T-helper 2 cell (primary cell): ENCODE measurements at places on chromosomes 11 and 22.
A peak's percentile ranks its signal among the peaks of the same experiment; 100 is the strongest.

DNA sequence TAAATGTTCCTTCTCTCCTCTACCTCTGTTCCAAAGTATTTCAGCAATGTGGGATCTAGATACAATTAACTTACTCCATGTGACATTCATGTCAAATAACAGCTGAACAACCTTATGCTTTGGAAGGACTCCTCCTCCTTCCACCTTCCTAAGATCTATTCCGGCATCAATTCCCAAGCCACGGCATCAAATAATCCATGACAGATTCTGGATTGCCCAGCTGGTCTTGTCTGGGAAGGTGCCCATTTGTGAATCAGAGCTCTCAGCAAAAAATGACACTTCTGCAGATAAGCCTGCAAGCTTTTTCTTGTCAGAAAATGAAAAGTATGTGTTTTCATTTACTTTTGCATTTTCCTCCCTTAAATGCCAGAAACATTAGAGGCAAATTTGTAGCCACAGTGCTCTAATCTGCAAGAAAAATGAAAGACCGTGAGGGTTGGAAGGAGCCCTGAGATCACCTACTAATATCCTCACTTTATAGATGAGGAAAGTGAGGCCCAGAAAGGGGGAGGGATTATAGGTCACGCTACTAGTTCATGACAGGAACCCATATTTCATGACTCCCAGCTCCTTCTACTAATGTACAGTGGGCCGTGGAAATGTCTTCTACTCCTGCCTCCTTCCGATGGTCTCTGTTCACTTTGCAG, 124.0 kb downstream of the ME3 start:
- DNase-seq, result no peak

DNA sequence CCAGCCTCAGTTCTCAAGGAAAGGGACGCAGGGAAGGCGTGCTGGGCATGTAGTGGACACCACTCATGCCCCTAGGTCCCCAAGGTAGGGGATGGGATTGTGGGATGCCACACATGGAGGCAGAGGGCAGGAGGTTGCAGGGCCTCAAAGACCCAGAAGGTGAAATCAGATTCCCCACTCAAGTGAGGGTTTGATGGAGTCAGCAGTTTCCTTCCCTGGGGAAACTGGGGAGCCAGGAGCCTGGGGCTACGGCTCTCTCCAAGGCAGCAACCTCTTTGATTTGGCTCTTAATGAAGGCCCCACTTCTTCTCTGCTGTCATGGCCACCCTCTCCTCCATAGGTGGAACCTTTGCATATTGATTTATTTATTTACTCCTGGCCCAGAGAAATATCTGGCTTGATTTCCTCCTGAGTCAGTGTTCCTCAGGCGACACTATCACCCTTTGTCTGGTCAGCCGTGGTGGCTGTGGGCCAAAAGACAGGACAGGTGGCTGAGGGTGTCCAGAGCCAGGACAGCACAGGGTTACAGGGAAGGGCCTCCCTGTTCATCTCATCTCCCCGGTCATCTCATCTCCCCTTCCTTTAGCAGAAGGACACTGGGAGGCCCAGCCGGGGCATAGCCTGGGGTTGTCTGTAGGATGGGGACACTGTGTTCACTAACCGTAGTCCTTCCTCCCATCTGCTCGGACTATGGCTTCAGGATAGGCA, 9.6 kb downstream of the GNAZ start:
- no peak for DNase-seq

- DNase-seq, result no peak
Observed at GRCh38 chr11:63978551-63979239, 4.3 kb downstream of the COX8A start.

- no peak for DNase-seq
Observed at GRCh38 chr11:75949023-75949672, 134.1 kb downstream of the UVRAG start.

GRCh38 chr11:44608991-44609782, 43.7 kb downstream of the CD82 start:
- peak; percentile 77 for DNase-seq

DNA sequence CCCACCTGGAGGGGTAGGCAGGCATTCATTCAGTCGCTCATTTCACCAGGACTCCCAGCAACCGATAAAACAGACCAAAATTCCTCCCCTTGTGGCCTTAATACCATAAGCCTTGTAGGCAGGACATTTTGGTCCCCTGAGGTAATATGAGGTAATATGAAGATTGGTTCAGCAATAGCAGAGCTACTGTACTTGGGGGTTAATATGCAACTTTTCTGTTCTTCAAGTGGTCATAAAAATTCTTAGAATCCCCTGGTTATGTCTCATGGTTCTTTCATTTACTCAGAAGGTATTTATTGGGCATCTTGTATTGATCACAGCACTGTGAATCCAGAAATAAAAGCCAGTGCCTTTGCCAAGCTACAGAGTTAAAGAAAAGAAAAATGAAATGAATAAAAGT, 29.8 kb downstream of the SHISA8 start:
- no peak for DNase-seq

DNA sequence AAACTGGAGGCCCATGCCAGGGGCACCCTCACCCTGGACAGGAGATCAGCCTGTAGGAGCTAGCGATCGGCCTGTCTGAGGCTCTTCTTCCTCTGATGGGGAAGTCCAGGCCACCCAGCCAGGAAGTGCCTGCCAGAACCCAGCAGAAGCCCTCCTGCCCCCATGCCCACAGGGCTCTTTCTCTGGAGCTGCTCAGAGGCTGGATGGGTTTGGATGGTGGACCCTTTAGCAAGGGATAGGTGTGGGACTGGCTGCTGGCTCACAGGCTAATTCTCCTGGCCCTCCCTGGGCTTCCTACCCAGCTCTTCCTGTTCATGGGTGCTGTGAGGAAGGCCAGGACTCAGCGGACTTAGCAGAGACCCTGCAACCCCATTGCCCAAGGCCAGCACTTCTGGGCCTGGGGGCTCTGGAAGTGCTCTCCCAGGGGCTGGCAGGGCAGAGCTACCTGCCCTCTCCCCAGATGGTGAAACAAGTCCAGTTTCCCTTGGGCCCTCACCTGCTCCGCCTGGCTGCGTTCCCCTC, 7.6 kb downstream of the FXYD2 start:
- no peak for DNase-seq

GRCh38 chr11:56889986-56890385, 98.7 kb upstream of the OR5AK2 start:
- no peak for DNase-seq

GRCh38 chr22:25359601-25360261, 140.3 kb downstream of the CRYBB2 start:
- DNase-seq, result no peak

DNA sequence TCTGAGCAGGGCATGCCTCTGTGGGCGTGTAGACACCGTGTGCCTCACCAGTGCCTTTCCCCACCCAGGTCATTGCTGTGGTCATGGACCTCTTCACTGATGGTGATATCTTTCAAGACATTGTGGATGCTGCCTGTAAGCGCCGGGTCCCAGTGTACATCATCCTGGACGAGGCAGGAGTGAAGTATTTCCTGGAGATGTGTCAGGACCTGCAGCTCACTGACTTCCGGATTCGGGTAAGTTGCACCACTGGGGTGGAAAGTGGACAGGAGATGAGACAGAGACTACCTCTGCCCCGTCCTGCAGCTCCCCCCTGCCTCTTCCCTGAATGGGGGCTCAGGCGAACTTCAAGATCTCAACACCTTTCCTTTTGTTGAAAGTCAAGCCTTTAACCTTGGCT, 24.3 kb downstream of the FAM83F start:
- DNase-seq, result no peak

DNA sequence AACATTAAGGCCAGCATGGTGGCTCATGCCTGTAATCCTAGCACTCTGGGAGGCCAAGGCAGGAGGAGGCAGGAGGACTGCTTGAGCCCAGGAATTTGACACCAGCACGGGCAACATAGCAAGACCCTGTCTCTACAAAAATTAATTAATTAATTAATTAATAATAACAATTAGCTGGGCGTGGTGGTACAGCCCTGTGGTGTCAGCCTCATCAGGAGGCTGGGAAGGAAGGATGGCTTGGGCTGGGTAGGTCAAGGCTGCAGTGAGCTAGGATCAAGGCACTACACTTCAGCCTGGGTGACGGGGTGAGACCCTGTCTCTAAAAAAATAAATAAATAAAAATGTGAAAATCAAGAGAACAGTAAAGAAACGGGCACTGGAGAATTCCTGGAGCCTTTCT, 1.4 kb downstream of the ARFGAP3 start:
- no peak for DNase-seq

- DNase-seq, result no peak
Observed at GRCh38 chr11:24828938-24829605, 332.2 kb downstream of the LUZP2 start.

DNA sequence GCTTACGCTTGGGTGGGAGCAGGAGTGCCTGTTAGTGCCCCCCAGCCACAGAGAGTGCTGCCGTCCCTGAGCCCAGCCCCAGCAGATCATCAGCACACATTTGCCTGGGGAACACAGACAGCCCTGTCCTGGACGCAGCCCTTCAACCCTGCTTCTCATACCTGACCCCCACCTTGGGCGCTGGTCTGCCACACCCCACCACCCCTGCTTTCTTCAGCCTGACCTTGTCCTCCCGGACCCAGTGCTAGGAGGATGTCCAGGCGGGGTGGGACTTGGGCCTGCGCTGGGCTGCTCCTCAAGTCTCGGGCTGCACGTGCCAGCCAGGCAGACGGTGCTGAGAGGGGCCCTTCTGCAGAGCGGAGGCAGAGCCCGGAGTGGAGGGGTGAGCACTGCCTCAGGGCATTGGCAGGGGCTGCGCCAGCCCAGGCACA, 119.2 kb downstream of the KCNQ1OT1 start:
- no peak for DNase-seq

GRCh38 chr22:42350373-42350772, 79.9 kb upstream of the TCF20 start:
- DNase-seq, result no peak

DNA sequence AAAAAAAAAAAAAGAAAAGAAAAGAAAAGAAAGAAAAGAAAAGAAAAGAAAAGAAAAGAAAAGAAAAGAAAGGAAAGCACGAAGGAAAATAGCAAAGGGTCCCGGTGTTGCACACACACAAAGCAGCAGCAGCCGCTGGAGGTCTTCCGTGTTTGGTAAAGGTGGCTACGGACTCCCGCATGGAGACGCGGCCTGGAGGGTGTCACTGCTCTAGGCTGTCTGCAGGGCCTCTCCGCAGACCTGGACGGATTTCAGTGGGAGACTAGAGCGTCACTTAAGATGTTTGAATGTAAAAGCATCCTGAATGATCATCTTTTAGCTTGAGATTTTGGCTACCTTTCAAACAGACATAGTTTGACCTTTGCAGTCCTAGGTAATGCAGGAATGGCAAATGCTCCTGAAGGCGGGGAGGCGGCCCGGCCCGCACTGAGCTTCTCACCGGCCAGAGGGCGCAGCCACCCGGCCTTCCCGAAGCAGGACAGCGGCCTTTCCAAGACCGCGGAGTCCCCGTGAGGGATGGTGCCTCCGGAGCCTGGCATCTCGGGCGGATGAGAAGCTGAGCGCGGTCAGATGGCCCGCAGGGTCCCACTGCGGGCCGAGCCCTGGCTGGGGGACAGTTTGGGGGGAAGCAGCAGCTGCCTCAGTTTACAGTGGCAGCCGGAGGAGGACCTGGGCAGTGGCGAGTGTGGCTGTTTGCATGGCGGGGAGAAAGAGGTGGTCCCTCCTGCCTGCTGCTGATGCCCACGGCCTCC, 18.5 kb downstream of the KRTAP5-5 start:
- no peak for DNase-seq

DNA sequence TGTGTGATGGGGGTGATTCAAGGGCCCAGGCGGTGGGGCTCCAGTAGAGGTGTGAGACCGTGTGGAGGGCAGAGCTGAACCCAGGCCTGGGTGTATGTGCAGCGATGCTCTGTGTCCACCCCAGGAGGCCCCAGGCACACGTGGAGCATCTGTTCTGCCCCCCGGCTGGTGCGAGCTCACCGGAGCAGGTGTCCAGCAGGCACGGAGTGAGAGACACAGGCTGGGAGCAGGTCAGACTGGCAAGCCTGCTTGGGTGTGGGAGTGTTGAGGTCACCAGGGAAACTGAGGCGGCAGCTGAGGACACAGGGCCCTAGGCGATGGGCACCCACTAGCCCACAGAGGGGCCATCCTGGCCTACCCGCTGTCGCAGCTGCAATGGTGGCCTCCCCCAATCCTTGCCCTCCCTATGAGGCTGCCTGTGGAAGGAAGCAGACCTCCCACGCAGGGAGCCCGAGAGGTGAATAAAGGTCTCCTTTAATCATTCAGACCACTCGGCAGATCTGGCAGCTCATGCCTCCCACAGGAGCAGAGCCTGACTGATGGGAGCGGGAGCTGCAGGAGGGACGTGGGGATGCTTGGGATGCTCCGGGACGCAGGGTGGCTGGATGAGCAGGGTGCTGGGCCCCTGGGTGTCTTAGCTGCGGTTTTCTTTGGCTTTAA, 1165.1 kb downstream of the BRD1 start:
- DNase-seq, result no peak

GRCh38 chr11:125305345-125305744, 140.8 kb downstream of the PKNOX2 start:
- no peak for DNase-seq

DNA sequence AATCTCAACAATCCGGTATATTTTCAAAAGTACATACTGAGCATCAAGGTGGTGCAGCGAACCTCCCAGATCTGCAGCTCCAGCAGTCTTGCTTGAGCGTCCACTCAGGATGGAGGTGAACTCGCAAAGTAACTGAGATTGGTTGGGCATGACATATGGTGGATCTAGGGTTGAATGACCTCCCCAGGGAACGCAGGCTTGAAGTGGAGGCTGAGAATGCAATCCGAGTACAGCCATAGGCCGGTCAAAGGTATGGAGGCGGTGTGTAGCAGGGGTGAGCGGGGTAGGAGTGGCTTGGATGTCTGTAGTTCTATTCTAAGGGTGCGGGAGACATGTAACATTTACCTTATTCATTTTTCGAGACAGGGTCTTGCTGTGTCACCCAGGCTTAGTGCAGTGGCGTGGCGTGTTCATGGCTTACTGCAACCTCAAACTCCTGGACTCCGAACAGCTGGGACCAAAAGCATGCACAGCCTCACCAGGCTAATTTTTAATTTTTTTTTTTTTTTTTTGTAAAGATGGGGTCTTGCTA, 631 bp upstream of the C22orf39 start:
- no peak for DNase-seq

DNA sequence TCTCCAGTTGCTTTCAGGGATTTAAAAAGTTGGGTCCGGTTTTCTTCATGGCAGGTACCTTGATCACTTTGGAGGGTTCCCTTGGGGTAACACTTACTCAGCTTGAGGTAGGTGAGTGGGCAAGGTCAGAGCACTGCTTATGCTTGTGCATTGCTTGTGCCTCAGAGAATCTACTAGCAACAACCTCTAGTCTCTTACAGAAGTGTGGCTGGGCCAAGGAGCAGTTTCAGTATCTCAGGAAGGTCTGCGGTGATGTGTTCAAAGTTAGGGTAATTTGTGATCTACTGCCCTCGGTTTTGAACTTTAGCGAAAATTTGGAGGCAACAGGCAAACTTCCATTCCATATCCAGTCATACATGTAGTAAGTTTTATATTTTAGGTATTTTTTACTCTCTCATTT, 62.8 kb downstream of the NCAM1 start:
- DNase-seq, result no peak

- DNase-seq, result no peak
Observed at GRCh38 chr22:39087881-39088684, 9.0 kb upstream of the APOBEC3H start.

GRCh38 chr11:90204832-90205646, 17.8 kb downstream of the CHORDC1 start:
- DNase-seq, result peak; percentile 57
